Stimulated activated CD8-positive, alpha-beta memory T cell treated with anti-CD3 and anti-CD28 coated beads, Interleukin-4, amount 100 ng/mL, for 1 hour (primary cell): ENCODE measurements at places on chromosomes 3 and 15.

- no peak for DNase-seq
Measured at GRCh38 chr3:178947738-178948137, 123.9 kb downstream of the ZMAT3 start.

GRCh38 chr3:128875556-128876120 is 3.8 kb upstream of the ACAD9 start:
- DNase-seq = peak; percentile 34

DNA sequence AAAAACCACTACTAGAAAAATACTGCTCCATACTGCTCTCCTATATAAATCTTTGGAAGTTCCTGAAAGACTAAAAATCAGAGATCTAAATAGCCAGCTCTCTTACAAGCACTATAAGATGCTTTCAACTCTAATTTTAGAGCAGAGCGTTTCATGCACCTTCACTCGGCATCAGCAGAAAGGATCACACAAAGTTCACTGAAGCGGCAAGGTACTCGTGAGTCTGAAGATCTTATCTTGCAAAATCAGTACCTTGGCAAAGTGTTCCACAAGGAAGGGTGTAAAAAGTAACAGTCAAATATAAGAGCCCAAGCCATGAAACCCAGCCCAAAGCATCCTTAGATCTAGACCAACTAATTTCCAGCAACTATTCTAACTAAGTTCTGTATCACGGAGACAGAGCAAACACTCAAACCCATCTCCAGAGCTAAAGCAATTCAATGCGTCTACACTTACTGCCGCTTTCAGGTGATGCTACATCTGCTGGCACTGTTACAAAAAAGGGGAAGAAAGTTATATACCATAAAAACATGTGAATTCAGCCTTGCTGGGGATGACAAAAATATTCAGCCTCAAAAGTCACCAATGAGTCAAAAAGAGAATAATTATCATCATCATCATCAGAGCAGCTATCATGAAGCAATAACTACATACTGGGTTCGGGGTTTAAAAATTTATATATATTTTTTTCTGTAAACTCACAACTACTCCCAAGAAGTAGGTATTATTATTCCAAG is 16.3 kb downstream of the VPS39 start:
- DNase-seq = no peak

GRCh38 chr15:76401285-76401684 is 64.7 kb downstream of the ISL2 start:
- no peak for DNase-seq

DNA sequence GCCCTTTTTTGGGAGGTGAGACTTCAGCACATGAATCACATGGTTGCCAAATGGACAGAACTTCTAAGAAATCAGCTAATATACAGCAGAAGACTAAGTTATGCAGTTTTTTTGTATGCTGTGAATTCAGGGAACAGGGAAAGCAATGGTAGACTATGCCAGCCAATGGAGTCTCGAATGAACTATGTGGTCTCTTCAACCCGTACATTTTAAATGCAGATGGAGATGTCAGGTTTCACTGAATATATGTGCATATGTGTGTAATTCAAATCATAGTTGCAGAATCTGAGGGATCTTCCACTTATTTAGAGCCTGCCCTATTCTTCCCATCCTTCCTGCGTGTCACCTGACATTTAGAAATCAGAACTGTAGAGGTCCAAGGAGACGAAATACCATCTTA is 187.9 kb downstream of the SLCO3A1 start:
- DNase-seq = no peak

DNA sequence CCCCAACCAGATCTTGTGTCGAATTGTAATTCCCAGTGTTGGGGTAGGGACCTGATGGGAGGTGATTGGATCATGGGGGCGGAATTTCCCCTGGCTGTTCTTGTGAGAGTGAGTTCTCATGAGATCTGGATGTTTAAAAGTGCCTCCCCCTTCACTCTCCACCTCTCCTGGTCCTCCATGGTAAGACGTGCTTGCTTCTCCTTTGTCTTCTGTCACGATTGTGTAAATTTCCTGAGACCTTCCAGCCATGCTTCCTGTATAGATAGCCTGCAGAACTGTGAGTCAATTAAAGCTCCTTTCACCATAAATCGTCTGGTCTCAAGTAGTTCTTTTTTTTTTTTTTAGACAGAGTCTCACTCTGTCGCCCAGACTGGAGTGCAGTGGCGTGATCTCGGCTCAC is 42.3 kb downstream of the NR1D2 start:
- DNase-seq = no peak

- no peak for DNase-seq
Measured at GRCh38 chr15:68427366-68427765, 4.6 kb downstream of the ITGA11 start.

- no peak for DNase-seq
Measured at GRCh38 chr3:105368566-105369499, 2.1 kb downstream of the ALCAM start.

- no peak for DNase-seq
Measured at GRCh38 chr3:148711981-148712666, 14.4 kb downstream of the AGTR1 start.

DNA sequence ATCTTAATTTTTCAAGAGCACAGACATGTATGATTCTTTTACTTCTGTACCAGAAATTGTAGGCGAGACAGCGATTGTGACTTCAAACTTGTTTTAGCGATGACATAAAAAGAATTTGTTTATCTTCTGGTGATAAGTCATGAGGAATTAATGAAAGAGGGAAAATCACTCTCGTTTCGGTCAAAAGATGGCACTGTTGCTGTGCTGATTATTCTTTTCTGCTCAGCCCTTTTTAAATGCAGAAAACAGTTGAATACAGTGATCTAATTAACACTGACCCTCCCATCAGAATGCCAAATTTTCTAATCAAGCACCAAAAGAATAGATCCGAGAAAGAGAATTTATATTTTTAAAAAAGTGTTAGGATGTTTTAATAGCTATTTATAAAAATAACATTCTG is 52.6 kb downstream of the NSUN3 start:
- DNase-seq = no peak

DNA sequence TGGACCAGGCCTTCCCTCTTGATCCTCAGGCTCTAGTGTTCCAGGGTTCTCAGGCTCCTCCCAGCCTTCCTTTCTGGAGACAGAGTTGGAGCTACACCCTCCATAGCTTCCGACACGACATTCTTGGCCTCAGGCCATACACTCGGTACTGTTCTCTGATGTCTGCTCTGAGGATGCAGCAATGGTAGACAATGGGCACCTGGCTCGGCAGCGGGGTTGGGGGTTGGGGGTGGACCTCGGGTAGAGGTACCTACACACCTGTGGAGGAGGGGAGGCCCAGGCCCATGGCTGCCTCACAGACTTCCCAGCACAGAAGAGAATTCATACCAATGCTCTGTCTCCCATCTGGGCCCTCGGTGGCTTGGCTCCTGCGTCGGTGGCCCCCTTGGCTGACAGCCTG is 21.4 kb downstream of the CCDC13 start:
- no peak for DNase-seq

DNA sequence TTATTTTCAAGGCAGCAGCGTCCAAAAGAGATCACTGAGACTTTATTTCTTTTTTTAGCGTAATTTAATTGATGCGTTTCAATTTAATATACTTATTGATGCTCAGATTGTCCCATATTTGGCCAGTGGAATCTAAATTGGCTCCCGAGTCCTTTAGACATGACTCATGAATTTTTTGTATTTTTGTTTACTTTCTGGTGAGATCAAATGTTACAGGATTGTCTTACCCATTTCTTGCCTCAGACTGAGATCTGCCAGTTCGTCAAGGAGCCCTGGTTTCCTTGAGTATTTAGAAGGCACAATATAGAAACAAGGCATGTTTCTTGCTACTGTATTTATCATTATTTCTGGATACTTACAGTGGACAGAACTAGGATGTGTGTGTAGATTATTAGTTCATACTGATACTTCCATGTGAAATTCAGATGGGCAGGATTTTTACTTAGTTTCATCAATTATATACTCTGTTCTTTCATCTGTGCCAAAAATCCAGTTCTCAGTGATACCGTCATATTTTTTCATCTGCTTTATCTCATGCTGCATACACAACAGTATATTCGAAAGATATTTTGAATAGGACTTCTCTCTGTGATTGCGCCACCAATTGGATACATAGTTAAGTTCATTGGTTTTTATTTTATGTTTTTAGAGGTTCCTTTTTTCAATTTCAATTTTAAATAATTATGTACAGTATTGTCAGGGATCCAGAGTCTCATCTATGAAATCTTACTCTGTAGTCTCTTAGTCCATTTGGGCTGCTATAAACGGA is 436.9 kb upstream of the C2CD4B start:
- DNase-seq = no peak

DNA sequence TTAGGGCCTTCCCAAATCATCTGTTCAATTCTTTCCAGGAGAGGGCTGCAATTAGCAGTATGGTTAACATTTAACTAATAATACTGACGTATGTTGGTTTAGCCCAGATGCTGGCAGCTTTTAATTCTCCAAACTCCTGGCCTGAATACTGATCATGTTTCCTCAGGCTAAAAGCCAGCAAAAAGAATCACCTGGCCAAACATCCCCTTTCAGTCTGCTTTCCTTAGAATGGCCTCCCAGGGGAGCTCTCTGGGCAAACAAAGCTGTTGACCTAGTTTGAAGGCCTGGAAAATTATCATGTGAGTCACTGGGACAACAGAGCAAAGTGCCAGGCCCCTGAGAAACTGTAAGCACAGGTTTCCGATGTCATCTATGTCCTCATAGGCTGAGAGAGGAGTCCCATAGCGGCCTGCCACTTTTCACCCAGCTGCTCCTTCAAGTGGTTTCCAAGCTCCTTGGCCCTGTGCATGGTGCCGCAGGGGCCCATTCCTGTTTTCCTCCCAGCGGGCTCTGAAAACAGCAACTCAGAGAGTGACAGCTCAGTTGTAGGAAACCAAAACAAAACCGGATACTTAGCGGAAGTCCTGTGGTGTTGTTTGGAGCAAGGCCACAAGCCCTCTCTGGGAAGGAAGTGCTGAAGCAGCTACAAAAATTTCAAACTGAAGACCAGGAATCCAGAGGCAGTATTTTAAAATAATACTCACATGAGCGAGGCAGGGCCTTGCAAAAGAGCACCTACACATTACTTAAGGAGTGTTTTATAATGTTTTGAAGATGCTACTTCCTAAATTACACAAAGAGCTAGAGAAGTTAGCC is 36.5 kb upstream of the RAB11A start:
- peak; percentile 15 for DNase-seq

DNA sequence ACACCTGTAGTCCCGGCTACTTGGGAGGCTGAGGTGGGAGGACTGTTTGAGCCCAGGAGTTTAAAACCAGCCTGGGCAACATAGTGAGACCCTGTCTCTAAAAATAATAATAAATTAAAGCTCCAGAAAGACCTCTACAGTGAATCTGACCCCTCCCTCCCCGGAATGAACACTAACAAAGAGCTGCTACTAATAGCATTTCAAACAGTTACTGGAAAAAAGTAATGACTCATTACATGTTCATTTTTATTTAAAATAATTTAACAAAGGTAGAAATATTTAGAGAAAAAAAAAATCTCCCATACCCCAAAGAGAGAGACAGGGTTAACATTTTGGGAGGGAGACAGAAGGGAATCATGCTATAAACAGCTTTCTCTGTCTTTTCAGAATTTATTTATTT is 2.2 kb upstream of the UBA3 start:
- no peak for DNase-seq

GRCh38 chr3:175940881-175941280 is 1081.7 kb downstream of the NAALADL2 start:
- no peak for DNase-seq

DNA sequence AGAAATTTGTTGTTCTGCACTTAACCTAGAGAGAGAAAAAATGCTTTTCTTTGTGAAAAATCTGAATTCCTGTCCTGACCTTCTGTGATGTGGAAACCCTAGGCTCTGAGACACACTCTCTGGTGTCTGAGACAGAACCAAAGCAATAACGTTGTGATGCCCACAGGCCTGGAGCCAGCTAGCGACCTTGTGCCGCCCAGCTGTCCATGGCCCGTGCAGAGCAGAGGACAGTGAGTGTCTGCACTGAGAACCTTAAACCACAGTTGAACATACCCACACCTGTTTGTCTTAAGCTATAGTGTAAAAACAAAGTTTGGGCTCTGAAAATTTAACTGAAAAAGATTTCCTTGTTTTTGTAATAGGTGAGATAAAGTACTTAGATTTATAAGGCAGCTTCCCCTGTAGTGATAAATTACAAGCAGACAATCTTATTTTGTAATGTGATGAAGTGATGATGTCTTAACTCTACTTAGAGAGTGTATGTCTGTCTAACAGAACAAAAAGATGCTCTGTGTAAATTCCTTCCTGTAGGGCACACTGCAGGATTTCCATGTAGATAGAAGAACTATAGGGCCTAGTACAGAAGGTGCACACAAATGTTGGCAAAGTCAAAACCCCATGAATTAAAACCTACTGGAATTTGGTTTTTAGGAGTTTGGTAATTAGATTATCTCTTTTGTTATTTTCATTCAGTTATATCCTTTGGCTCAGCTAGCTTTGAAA is 62.7 kb downstream of the SNRK start:
- no peak for DNase-seq

- DNase-seq = no peak
Measured at GRCh38 chr3:72255191-72255590, 470.2 kb upstream of the PROK2 start.

- DNase-seq = no peak
Measured at GRCh38 chr3:52286777-52287110, 884 bp upstream of the GLYCTK start.
